GF-D8 (cell line): ENCODE measurements at places on chromosomes 3 and 15.
A peak's percentile ranks its signal among the peaks of the same experiment; 100 is the strongest.

DNA sequence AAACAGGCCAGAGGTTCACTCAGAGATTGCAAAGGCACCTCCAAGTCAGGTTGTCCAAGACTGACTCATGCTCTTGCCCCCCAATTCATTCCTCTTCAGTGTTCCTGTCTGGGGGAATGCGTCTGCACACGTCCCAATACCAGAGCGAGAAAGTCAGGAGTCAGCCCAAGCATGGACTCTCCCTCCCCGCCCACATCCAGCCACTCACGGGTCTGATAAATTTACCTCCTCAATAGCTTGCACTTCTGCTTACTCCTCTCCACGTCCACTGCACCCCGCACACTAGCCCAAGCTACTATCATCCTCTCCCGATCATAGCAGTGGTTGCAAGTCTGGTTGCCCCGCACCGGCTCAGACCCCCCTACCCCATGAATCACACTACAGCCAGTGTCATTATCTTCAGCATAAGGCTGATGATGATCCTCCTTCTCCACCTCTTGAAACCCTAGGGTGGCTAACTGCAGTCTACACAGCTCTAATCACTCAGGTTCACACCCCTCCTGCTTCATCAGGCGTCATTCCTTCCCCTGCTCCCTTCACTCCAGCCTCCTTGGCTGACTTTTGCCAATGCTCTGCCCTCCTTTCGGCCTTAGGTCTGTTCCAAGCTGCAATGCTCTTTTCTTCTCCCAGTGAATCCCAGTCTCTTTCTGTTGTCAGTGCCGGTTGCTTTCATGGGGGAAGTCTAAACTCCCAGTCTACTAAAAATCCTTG lies 27.6 kb upstream of the MYO1E start:
- DNase-seq, result no peak

DNA sequence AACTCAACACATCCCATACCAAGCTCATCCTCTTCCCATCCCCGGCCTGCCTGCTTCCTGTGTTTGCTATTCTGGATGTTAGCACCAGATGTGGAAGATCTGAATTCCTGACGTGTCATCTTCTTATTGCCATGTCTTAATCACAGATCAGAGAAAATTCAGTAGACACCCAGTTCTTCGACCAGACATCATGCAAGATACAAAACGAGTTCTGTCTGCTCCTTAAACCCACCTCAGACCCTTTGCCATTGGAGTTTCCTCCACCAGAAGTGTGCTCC lies 52.0 kb downstream of the FGD5 start:
- DNase-seq, result no peak

GRCh38 chr15:101088788-101089578 lies 162.9 kb downstream of the CHSY1 start:
- DNase-seq, result no peak

GRCh38 chr15:35247150-35247549 lies 162.1 kb upstream of the NANOGP8 start:
- DNase-seq, result no peak

DNA sequence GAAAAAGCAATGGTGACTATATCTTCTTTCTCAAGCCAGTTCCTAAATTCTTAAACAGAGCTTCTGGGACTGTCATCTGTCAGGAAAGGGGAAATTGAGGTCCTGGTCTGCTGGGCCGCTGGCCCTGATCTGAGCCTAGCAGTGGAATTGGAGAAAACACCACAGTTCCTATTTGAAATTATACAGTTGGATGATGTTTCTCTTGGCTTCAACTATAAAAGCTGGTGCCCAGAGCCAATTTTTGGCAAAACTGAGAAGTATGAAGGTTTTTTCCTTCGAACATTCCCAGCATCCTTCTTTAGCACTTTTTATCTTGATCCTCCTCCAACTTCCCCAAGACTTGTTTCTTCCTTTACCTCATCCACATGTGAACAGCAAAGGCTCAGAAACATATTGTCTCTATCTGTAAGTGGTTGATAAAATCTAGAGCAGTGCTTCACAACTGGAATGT lies 83.9 kb downstream of the CD47 start:
- DNase-seq, result no peak

DNA sequence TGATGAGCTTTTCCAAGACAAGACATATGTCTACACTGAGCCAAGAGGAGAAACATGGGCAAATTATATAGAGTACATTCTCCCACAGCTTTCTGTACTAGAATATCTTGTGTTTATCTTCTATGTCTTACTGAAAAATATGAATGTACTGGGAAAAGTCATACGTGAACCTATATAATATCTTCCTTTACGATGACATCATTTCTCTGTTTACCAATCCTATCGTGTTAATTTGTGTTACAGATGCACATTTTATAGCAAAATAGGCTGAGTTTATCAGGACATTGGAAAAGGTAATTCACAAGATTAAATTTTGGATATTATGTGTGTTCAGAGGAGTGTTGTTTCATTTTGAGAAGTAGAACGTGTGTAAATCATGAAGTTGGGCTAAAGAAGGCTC lies 452.5 kb upstream of the THRB start:
- DNase-seq, result no peak

DNA sequence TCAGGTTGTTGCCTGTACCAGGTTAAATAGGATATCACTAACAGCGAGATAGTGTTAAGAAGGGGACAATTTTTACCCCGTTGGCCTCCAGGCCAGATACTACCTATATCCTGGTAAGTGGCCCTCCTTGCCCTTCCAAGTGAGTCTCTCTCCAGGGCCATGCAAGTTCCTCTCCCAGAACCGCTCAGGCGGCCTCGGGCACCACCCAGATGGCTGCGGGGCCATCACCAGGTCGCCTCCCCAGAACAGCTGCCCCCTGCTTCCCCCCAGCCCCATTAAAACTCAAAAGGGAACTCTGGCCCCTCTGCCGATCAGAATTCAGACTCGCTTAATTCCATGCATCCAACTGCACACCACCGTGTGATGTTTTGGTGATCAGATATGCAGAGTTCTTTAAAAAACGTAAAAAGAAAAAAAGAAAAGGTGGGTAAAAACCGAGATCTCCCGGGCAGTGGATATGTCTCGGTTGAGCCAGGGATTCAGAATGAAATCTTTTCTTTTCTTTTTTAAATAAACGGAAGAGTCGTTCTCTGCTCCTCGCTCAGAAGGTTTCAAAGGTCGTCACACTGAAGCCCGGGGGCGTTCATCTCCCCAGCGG lies 1.9 kb upstream of the TRIM71 start:
- DNase-seq, result no peak

- no peak for DNase-seq
Observed at GRCh38 chr3:5160940-5161858, 26.3 kb upstream of the EDEM1 start.

- no peak for DNase-seq
Observed at GRCh38 chr3:50459785-50460184, 43.6 kb downstream of the CACNA2D2 start.

DNA sequence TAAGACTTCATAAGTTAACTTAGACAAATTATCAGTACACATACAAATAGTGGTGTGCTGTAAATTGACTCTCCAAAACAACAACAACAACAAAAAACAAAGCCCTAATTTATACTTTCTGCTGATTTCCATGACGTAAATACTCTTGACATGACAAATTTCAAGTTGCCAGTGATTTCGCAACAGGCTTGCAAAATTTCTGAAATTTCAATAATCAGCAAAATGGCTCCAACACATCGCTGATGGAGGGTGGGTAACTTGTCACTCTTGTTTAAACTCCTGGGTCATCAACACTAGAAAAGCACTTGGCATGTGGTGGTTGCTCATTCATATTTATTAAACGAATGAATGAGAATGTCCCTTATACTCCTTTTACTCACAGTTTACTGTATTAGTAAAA lies 205.2 kb upstream of the SATB1 start:
- DNase-seq, result no peak

DNA sequence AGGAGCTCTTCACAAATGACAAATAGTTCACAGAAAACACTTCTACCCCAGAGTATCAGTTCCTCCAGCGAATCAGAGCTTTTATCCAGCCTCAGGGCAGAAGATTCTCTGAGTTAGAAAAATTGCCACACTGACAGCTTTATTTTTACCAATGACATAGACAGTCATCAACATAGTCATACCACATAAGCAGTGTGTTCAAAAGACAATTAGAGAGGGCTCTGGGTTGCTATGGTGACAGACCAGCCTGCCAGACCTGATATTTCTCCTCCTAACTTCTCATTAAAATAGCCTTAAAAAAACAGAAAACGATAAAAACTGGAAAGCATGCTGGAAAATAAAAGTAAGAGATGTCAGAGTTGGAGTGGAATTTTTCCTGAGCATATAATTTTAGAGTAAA lies 45.9 kb upstream of the COL6A5 start:
- DNase-seq, result no peak

DNA sequence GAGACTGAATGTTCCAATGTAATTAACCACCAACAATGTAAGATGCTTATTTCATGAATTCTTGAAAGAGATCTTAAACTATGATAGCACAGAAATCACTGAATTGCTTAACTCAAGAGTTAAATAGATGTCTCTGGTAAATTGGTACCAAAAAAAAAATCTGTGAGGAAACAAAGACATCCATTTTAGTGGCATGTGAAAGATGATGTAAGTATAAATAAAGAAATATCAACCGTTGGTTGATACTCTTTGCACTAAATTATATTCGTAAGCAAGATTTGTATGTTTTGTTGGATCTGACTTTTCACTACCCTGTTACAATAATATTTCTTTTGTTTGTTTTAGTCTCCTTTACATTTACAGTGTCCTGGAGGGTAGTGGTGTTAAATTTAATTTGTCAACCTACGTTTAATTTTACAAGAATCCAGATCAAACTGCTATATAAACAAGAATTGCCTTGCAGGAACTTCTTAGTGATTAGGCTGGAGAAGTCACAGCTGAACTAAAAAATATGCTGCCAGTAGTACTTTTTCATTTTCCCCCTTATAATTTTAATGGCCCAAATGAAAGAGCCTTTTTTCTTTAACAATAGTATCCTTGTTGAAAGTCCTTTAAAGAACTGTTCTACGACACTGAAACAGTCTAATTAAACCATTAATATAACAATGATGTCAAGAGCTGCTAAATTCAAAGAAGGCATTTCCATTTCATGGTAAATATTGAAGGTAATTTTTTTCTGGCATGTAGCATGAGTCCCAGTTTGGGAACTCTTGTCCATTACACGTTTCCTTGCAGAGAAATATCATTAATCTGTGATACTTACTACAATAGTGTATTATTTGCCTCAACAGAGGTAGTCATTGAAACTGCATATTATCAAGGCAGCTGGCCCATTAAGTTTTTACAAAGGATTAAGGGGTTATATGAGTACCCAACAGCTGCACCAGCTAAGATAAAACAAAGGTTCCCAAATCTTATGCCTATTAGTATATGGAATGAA lies 109.6 kb upstream of the PHLDB2 start:
- DNase-seq, result no peak

DNA sequence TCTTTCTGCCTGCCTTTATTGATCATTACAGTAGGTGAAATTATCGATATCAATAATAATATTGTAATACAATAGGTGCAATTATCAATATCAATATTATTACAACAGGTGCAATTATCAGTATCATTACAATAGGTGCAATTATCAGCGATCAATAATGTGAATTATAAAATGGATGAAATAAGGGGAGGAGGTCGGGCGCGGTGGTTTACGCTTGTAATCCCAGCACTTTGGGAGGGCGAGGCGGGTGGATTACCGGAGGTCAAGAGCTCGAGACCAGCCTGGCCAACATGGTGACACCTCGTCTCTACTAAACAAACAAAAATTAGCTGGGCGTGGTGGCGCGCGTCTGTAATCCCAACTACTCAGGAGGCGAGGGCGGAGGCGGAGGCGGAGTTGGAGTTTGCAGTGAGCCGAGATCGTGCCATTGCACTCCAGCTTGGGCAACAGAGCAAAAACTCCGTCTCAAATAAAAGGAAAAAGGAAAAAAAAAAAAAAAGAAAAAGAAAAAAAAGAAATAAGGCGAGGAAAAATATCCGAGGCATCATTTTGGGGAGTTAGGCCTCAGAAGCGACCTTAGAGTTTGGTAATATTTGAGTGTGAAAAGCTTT lies 611 bp upstream of the BNIP2 start:
- DNase-seq, result peak; percentile 25

GRCh38 chr15:51004103-51004551 lies 90.6 kb downstream of the TNFAIP8L3 start:
- DNase-seq, result peak; percentile 14

DNA sequence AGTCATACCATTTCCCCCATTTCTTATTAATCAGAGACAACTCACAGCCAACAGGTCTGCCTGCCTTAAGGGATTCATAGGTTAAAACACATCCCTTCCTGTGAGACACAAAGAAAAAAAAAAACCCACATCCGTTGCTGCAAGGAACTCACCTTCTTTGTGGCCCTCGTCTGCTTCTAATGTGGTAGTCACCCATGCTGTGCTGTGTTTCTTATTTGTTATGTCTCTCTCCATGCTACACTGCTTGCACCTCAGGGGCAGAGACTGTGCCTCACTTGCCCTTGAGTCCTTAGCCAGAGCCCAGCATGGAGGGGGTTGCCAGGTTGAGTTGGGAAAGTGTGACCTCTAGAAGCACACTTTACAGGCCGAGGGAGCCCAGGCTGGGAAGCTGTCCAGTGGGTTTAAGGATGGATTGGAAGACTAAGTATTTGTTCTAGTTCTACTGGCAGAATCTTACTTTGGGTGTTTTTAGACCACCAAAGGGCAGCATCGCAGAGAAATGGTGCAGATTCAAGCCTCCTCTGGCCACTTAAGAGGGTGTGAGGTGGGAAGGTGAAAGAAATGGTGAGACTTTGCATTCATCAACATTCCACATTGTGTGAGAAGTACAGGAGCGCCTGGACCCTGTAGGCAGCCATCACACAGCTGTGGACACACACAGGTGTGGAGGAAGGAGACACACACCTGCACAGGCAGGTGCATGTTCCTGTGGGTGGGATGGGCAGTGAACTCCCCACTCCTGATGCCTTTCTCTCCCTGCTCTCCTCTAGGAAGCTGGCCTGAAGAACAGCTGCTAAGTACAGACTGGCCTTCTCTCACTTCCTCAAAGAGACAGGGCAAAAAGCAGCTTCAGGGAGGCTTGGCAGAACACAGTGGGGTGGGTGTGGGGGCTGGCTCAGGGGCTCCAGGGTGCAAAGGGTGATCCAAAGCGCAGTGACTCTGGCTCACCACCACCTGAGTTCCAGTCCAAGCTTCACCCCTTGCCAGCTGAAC lies 48.8 kb downstream of the GLB1 start:
- DNase-seq, result no peak

DNA sequence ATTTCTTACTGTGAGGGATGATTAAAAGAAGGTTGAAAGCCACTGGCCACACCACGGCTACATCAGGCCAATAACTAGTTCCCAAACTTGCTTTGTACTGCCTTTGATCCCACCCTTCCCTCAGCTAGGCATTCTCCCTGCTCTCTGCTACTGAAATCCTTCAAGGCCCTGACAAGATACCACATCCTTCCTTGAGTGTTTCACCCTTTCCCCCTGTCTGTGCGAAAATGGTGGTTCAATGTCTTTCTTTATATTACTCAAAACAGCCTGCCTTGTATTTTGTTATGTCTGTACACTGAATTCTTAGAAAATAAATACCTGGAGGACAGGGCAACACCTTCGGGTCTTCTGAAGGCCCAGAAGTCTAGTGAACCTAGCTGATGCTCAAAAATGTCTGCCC lies 932 bp upstream of the VPS8 start:
- DNase-seq, result no peak

DNA sequence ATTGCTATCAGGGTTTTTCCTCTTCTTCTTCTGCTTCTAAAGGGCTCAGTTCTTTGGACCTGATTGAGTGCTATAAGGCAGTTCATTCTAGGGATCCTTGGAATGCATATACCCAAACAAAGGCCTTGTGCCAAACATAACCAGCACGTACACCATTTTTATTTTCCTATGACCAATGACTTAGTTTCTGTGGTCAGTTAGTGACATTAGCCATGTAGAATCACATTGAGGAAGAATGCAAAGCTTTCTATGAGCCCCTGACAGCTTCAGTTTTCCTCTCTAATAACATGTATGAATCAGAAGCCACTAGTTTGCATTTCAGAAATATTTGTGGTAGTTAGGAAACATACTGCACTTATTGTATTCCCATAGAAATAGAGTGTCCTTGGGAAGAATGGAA lies 240.0 kb downstream of the THRB start:
- no peak for DNase-seq
